ENCODE measurements at places on chromosomes 4 and X. TPM values are rescaled to one million over a fixed set of nuclear protein-coding genes. Genes with fewer than 3 reads are reported as not detected.

The COL4A6 gene
- total RNA-seq = 11.7 TPM

The SUPT20HL2 gene
- 0.30 TPM for total RNA-seq

The NPY2R gene
- total RNA-seq = 0.79 TPM

The GALNTL6 gene
- total RNA-seq = not detected

The GLRA2 gene
- total RNA-seq = 0.10 TPM

The MCF2 gene
- total RNA-seq = 3.9 TPM

- no peaks in the 10 kb centered on the region for H3K27me3 ChIP-seq
- no peaks in the 10 kb centered on the region for H3K36me3 ChIP-seq
- no peak overlapping the region for H3K4me3 ChIP-seq
- no peaks in the 10 kb centered on the region for H3K4me1 ChIP-seq
- H3K27ac ChIP-seq = no peak overlapping the region
Observed at GRCh38 chr4:5157791-5158770, 106.8 kb downstream of the STK32B start.

DNA sequence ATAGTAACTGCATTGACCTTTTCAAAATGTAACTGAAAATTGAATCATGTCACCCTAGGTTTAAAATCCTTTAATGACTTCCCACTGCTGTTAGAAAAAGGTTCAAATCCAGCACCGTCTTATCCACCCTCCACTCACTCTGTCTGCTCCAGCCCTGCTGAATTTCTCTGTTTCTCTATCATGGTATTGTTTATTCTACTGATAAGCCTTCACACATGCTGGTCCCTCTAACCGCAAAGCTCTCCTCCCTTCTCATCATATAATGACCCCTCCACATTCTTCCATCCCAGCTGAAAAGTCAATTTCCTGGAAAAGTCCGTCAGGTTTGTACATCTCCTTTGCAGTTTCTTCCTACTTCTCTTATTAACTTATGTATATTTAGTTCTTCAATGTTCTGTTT is 389.2 kb upstream of the F9 start:
- no peak for DNase-seq
- no peak overlapping the region for H3K27ac ChIP-seq
- no peaks in the 10 kb centered on the region for H3K4me1 ChIP-seq
- no peaks in the 10 kb centered on the region for H3K27me3 ChIP-seq
- H3K36me3 ChIP-seq = no peaks in the 10 kb centered on the region

GRCh38 chr4:82797405-82798111 is 1.0 kb downstream of the SCD5 start:
- H3K4me1 ChIP-seq = peaks cover 12% of the 10 kb centered on the region
- peak overlapping the region; percentile 57 for H3K27ac ChIP-seq
- H3K36me3 ChIP-seq = no peaks in the 10 kb centered on the region
- peak overlapping the region; percentile 80 for H3K4me3 ChIP-seq
- peak; percentile 59 for DNase-seq

GRCh38 chrX:30572678-30573077 is 4.9 kb downstream of the TASL start:
- DNase-seq = no peak
- no peaks in the 10 kb centered on the region for H3K36me3 ChIP-seq
- no peaks in the 10 kb centered on the region for H3K27me3 ChIP-seq
- H3K4me1 ChIP-seq = no peaks in the 10 kb centered on the region
- H3K27ac ChIP-seq = no peak overlapping the region
- no peak overlapping the region for H3K4me3 ChIP-seq

GRCh38 chr4:184548316-184548647 is 73.9 kb upstream of the IRF2 start:
- H3K27ac ChIP-seq = no peak overlapping the region
- H3K4me3 ChIP-seq = no peak overlapping the region

GRCh38 chr4:48119646-48120045 is 14.4 kb downstream of the TXK start:
- no peak for DNase-seq
- H3K27me3 ChIP-seq = no peaks in the 10 kb centered on the region
- H3K4me3 ChIP-seq = no peak overlapping the region
- H3K36me3 ChIP-seq = no peaks in the 10 kb centered on the region
- H3K27ac ChIP-seq = no peak overlapping the region
- no peaks in the 10 kb centered on the region for H3K4me1 ChIP-seq

DNA sequence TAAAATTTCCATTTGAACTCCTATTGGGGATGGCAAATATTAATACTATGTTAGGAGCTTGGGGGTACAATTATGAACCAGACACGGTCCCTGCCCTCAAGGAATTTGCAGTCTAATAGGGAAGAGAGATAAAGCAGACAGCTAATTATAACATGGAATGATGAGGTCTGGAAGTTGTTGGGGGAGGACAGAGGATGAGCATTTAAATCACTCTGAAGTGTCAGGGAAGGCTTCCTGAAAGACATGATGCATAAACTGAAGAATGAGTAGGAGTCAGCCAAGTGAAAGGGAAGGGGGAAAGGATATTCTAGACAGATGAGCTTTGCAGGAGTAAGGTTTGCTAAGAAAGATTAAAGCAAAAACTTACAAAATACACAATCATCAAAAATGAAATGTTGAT is 15.9 kb downstream of the PLAC1 start:
- H3K4me3 ChIP-seq = no peak overlapping the region
- H3K36me3 ChIP-seq = no peaks in the 10 kb centered on the region
- no peak for DNase-seq
- H3K27ac ChIP-seq = no peak overlapping the region
- no peaks in the 10 kb centered on the region for H3K4me1 ChIP-seq
- no peaks in the 10 kb centered on the region for H3K27me3 ChIP-seq

DNA sequence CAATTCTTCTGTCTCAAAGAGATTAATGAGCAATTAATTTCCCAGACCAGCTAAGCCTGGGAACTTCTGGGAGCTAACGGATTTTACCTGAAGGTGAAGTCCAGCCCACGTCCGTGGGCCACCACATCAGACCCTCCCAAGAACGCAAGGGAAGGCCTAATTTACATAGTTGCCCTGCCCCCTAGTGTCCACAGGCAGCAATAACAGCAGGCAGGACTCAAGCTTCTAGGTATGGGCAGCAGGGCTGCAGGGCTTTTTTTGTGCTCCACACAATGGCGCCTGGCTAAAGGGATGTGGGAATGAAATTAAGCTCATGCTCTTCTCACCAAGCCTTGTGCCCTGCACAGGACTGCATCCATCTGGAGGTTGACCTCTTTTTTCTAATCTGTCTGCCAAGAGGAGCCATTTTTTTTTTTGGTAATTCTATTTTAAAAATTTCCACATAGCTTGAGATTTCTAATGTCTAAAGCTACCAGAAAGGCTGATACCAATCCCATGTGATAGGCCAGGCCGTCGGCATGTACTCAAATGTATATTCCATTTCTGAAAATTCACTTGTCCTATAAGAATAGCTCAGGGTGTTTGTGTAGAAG is 111.9 kb upstream of the TMEM164 start:
- peaks cover 1% of the 10 kb centered on the region for H3K4me1 ChIP-seq
- DNase-seq = peak; percentile 60
- H3K36me3 ChIP-seq = no peaks in the 10 kb centered on the region
- H3K4me3 ChIP-seq = no peak overlapping the region

DNA sequence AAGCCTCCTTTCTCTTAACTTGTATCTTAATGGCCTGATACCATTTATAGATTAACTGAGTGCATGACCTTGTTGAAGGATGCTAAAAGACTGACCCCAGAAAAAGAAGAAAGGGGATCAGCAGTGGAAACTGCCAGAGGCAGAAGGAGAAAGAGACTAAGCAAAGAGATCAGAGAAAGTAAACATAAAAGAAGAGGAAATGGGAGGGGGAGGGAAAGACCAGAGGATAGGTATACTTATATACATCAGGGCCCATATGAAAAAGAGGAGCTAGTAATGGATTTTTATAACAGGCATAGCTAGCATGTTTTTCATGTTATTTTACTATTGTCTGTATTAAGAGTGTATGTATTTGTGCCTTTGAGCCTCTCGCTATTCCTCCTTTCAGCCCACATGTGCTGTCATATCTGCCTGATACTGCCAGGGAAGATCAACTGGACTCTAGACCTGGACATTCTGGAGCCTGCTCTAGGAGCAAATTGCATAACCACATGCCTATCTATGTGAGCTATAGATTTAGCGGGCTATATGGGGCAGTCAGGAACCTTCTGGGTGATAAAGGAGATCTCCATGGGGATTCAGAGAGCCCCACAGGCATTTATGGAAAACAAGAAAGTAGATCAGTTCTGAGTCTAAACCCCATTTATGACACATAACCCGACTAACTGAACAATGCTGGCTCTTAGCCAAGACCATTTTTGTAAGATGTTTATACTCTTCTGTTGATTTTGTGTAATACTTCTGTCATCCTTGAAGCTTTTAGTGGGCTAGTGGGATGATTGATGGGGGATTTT is 13.4 kb upstream of the SNX12 start:
- H3K27me3 ChIP-seq = no peaks in the 10 kb centered on the region
- no peak overlapping the region for H3K4me3 ChIP-seq

DNA sequence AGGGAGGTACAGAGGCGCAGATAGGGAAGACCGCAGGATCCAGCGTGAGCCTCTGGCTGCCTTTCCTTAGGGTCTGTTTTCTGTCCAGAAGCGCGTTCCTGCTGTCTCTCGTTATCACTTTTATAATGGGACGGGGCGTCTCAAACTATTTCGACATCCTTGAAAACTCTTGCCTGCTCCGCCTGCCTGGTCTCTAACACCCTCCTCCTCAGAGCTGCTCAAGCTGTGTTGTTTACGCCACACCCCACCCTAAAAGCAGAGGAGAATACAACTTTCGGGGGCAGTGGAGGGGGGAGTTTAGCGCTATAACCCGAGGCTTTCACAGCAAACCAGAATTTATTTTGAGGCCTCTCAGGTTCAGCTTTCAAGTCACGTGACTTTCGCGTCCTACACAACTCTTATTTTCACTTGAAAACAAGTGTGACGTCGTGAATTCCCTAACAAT is 646 bp upstream of the FAM3A start:
- H3K4me3 ChIP-seq = peak overlapping the region; percentile 24
- H3K36me3 ChIP-seq = no peaks in the 10 kb centered on the region
- H3K4me1 ChIP-seq = peaks cover 4% of the 10 kb centered on the region
- peak overlapping the region; percentile 91 for H3K27ac ChIP-seq
- DNase-seq = peak; percentile 76
- H3K27me3 ChIP-seq = no peaks in the 10 kb centered on the region

GRCh38 chr4:4666187-4666586 is 124.3 kb upstream of the STX18 start:
- no peak for DNase-seq
- H3K4me3 ChIP-seq = no peak overlapping the region
- H3K27me3 ChIP-seq = no peaks in the 10 kb centered on the region
- no peaks in the 10 kb centered on the region for H3K36me3 ChIP-seq
- H3K27ac ChIP-seq = no peak overlapping the region
- H3K4me1 ChIP-seq = peaks cover 2% of the 10 kb centered on the region

- H3K4me3 ChIP-seq = no peak overlapping the region
- DNase-seq = no peak
- no peaks in the 10 kb centered on the region for H3K4me1 ChIP-seq
- H3K27me3 ChIP-seq = no peaks in the 10 kb centered on the region
- H3K27ac ChIP-seq = no peak overlapping the region
- H3K36me3 ChIP-seq = no peaks in the 10 kb centered on the region
Observed at GRCh38 chr4:179130122-179130714, 1688.0 kb upstream of the AGA start.

- H3K4me1 ChIP-seq = peaks cover 2% of the 10 kb centered on the region
- no peak for DNase-seq
- H3K36me3 ChIP-seq = no peaks in the 10 kb centered on the region
- H3K27ac ChIP-seq = no peak overlapping the region
- H3K27me3 ChIP-seq = no peaks in the 10 kb centered on the region
- H3K4me3 ChIP-seq = no peak overlapping the region
Observed at GRCh38 chr4:139245590-139245989, 34.4 kb downstream of the MGARP start.

DNA sequence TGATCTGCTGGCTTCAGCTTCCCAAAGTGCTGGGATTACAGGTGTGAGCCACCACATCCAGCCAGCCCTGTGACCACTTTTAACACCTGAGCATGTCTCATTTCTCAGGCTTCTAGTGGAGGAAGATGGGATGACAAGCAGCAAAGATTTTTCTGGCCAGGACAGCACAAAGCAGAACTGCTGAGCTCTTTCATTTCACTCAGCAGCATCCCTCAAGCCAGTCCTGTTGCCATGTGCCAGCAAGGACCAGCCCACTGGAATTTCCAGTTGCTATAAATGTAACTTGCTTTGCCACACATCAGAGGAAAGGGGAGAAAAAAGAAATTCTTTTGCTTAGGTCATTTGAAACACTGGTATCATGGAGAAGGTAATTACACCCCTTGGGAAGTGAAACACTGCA is 75.9 kb downstream of the SLC9A7 start:
- no peak overlapping the region for H3K4me3 ChIP-seq
- no peak for DNase-seq
- no peak overlapping the region for H3K27ac ChIP-seq
- H3K4me1 ChIP-seq = no peaks in the 10 kb centered on the region

- no peak for DNase-seq
- H3K4me1 ChIP-seq = no peaks in the 10 kb centered on the region
- no peak overlapping the region for H3K4me3 ChIP-seq
Observed at GRCh38 chr4:52372269-52372668, 286.8 kb downstream of the USP46 start.

DNA sequence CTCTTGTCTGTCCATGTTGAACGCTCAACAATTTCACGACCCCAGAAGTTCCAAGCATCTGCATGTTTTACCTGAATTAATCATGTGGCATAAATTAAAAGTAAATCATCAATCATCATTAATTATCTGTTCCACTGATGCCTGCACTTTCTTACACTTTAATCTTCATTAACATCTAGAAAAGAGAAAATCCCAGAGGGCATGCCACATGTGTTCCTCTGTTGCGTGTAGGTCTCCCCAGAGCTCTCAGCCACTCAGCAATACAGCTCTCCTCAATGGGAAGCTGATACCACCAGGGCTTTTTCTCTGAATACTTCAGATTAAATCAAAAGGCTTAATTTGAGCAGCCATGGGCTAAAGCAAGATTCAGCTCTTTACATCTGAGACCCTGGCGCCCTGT is 722.4 kb upstream of the TENM3 start:
- no peaks in the 10 kb centered on the region for H3K27me3 ChIP-seq
- H3K27ac ChIP-seq = no peak overlapping the region
- no peaks in the 10 kb centered on the region for H3K4me1 ChIP-seq
- H3K4me3 ChIP-seq = no peak overlapping the region
- DNase-seq = no peak

GRCh38 chr4:55722132-55722531 is 86.0 kb upstream of the NMU start:
- H3K4me3 ChIP-seq = no peak overlapping the region
- DNase-seq = no peak
- H3K27me3 ChIP-seq = no peaks in the 10 kb centered on the region
- H3K36me3 ChIP-seq = no peaks in the 10 kb centered on the region
- H3K4me1 ChIP-seq = no peaks in the 10 kb centered on the region
- no peak overlapping the region for H3K27ac ChIP-seq

DNA sequence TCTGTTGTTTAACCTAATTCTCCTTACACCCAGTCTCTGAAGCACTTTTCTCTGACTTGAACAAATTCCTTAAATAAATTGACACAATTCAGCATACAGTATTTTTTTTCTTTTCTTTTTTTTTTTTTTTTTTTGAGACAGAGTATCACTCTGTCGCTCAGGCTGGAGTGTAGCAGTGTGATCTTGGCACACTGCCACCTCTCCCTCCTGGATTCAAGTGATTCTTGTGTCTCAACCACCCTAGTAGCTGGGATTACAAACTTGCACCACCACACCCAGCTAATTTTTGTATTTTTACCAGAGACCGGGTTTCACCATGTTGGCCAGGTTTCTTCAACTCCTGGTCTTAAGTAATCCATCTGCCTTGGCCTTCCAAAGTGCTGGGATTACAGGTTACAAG is 1498.1 kb upstream of the PCDH10 start:
- no peaks in the 10 kb centered on the region for H3K4me1 ChIP-seq
- no peaks in the 10 kb centered on the region for H3K27me3 ChIP-seq
- no peak overlapping the region for H3K27ac ChIP-seq
- DNase-seq = no peak
- no peak overlapping the region for H3K4me3 ChIP-seq

- peak; percentile 52 for DNase-seq
- no peaks in the 10 kb centered on the region for H3K36me3 ChIP-seq
- H3K27me3 ChIP-seq = no peaks in the 10 kb centered on the region
- H3K27ac ChIP-seq = no peak overlapping the region
Observed at GRCh38 chr4:17811078-17811603, 362 bp downstream of the NCAPG start.

Data from ovary (tissue), 10 donors.